ENCODE measurements at places on chromosomes 3 and 15. TPM values are rescaled to one million over a fixed set of nuclear protein-coding genes. Genes with fewer than 3 reads are reported as not detected.
A peak's percentile ranks its signal among the peaks of the same experiment; 100 is the strongest.

ADCY5 gene
- total RNA-seq = 1.2 TPM

STRC gene
- under 0.01 TPM for total RNA-seq

GRCh38 chr15:71044006-71044405 is 71.3 kb upstream of the THSD4 start:
- DNase-seq = peak; percentile 85

GRCh38 chr15:95853350-95853749 is 477.1 kb upstream of the NR2F2 start:
- peak; percentile 28 for DNase-seq

DNA sequence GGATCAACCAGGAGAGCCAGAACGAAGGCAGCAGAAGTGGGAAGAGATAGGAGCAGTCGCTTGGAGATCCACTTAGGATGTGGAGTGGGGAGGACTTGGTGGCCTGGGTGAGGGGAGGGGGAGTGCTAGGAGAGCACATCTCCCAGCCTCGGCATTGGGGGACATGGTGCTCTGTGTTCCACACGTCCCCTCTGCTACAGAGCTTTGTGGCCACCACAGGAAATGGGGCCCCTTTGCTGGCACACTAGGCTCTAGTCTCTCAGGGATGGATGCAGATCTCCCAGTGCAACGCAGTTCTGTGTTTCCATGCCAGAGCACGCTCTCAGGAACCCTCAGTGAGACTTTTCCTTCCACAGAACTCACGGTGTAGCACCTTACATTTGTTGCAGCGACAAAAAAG is 68.8 kb downstream of the CHDH start:
- no peak for DNase-seq

DNA sequence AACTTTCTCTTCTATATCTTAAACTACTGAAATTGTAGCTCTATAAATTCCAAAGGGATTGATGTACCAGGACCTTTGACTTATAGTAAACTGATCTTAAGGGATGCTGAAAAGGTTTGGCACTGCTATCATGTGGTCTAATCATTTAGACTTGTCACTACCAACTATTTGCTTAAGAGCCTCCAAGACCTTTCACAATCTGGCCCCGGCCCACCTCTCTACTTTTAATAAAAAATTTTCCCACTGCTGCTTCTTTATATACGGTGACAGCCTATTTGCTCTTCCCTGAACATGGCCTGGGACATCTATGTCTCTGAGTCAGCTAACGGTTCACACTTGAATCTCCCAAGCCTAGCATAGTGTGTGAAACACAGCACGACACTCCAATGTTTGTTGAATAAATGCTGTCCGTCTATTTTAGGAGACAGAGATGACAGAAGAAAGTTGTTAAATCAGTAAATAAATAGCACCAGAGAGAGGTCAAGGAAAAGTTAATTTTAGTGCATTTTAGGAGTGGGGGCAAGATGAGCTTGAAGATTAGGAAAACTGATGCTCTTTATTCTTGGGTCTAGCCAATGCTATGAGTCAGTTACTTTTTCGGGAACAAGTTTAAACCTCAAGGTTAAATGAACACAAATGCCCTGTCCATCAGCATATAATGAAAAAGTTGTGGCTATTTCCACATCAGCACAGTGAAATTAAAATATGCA is 212.9 kb downstream of the TIGIT start:
- peak; percentile 78 for DNase-seq

DNA sequence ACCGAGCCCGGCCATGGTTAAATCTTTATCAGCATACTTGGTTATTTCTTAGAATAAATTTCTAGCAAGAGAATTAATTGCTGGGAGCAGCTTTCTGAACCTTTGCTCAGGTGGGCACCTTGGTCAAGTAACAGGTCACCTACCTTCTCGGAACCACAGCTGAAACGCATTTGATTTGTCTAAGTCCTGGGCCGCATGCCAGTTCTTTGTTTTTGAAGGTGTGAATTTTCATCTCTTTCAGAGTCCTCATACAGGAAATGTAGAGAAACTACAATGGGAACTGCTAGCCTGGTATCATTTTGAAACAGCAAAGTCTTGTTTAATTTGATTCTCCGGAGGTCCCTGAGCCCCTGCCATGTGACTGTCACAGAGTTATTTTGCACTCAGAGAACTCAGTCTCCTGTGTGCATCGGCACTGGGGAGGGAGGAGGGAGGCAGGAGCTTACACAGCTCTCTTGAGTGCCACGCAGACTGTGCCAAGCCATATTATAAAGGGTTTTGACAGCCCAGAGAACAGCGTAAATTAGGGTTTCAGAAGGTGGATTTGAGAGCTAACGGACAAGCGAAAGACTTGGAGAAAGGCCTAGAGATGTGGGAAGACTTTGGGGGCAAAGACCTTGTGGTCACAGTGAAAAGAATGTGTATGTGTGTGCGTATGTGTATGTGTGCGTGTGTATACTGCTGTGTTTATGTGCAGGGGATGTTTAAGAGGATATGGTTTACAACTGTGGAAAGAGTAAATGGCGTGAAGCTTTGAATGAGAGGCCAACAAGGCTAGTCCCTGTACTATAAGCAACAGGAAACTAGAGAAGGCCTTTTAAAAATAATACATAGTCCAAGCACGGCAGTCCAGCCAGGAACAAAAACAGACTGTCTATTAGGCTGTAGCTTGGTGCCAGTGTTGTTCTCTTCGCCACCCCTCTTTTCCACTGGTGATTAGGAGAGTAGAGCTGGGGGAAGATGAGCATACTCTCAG is 61.8 kb upstream of the ATP13A3 start:
- no peak for DNase-seq

DNA sequence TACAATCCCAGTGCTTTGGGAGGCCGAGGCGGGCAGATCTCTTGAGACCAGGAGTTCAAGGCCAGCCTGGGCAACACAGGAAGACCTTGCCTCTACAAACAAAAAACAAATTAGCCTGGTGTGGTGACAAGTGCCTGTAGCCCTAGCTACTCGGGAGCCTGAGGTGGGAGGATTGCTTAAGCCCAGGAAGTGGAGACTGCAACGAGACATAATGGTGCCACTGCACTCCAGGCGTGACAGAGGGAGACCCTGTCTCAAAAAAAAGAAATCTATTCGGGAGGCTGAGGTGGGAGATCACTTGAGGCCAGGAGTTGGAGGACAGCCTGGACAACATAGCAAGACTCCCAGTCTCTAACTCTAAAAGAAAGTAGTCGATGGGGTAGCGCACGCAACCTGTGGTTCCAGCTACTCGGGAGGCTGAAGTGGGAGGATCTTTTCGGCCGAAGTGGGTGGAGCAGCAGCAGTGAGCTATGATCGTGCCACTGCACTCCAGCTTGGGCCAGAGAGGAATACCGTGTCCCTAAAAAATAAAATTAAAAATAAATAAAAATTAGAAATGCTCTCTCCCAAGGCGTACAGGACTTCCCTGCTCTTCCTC is 775 bp downstream of the C3orf33 start:
- DNase-seq = peak; percentile 66

DNA sequence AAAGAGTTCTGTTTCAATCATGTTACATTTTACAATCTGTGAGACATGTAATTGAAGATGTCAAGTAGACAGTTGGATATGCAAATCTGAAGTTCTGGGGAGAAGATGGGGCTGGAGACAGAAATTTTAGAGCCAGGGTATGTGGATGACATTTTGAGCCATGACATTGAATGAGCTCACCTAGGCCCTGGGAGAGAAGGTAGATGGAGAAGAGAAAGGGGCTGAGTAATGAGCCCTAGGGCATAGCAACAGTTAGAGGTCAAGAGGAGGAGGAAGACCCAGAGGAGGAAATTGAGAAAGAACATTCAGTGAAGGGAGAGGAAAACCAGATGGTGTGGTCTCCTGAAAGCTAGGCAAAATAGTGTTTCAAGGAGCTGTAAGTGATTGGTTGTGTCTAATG is 15.3 kb downstream of the TMEM266 start:
- no peak for DNase-seq

- peak; percentile 58 for DNase-seq
These were observed 111.7 kb downstream of the NUP210 start for GRCh38 chr3:13308380-13308801.

DNA sequence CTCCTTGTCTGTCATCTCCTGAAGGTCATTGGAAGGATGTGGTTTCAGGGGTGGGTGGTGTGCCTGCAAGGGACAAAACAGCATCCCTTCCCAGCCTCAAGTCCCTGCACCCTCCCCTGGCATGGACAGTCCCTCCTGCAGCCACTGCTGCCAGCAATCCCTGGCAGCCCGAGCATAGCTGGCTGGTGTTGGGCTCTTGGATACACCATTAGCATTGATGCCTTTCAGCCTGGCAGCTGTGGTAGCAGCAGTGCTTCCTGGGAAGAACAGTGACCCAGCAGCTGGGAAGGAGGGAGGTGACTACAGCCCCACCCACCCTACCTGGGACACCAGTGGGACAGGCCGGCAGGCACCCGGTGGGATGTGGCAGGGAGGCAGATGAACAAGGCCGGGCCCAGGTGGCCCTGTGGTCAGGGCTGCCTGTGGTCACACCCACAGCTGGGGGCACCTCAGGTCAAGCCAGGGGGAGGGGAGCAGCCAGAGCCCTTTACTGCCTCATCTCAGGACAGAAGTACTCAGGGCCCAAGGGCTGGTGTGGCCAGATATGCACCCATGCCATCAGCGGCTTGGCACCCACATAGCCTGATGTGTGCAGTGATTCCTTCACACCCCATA is 32.9 kb upstream of the TMEM115 start:
- no peak for DNase-seq

DNA sequence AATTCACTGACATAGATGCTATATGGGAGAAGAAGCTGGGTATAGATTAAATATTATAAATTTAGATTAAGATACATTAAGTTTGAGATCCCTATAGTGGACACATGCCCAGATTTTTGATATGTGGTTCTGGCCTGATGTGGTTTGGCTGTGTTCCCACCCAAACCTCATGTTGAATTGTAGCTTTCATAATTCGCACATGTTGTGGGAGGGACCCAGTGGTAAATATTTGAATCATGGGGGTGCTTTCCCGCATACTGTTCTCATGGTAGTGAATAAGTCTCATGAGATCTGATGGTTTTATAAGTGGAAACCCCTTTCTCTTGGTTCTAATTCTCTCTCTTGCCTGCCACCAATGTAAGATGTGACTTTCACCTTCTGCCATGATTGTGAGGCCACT is 189.4 kb upstream of the CD96 start:
- DNase-seq = no peak

GRCh38 chr3:194158942-194159439 is 23.0 kb downstream of the HES1 start:
- DNase-seq = no peak

DNA sequence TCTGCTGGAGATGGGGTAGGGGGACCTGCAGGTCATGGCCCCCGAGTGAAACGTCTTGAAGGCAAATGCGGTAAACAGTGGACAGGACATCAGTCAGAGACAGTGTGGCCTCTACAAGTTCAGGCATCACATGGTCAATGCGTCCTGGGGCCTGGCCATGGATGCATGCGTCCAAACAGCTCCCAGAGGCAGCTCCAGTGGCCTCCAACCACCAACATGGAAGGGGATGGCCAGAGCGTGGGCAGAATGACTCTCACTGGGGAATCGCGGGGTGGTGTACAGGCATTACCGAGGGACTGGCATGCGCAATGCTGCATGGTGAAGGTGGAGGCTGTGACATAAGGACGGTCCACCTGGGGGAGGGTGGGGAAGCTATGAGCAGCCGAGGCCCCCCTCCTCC is 35.6 kb upstream of the IQSEC1 start:
- DNase-seq = no peak
